CD4-positive, alpha-beta T cell treated with Interleukin-10 for 1 hour (primary cell): ENCODE measurements at places on chromosomes 11 and 22.

DNA sequence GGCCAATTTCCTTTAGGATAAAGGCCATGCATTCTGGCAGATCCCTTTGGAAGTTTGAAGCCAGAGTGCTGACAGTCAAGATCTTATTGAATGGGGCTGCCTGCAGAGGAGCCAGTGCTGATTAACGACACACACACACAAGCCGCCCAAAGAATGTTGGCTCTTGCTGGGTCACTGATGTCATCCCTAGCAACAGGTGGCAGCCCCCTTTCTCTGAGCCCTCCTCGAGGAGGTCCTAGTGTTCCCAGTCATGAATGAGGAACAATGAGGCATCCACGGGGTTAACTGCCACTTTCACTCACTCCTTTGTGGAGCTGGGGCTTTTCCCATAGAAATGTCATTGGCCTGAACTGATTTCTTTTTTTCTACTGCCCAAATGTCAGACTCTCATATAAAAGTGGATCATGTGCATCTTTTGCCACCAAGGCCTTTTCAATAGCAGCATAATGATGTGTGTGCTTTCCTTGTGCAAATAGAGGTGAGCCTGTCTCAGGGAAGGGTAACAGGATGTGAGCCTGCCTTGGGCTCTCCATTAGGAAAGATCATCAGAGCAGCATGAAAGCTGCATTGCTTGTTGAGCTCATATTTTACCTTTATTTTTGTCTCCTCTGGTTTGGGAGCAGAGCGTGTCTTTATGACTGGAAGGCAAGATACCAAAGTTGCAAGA is 301.8 kb upstream of the MTNR1B start:
- DNase-seq = no peak

DNA sequence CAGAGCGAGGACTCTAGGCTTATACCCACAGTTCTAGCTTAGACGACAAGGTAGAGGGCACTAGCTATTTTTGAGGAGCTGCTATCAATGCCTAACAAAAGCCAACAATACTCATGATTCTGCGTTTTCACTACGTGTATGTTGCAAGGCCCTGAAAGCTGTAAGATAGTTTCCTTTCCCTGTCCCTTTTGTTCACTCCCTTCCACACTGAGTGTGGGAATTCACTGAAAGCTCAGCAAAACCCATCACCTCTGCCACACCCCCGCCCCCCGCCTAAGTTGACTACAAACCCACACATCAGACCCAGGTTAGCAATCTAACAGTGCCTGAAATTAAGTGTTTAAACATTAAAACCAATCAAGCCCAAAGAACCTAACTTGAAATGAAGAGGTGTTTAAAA is 6.2 kb upstream of the LDLRAD3 start:
- no peak for DNase-seq

DNA sequence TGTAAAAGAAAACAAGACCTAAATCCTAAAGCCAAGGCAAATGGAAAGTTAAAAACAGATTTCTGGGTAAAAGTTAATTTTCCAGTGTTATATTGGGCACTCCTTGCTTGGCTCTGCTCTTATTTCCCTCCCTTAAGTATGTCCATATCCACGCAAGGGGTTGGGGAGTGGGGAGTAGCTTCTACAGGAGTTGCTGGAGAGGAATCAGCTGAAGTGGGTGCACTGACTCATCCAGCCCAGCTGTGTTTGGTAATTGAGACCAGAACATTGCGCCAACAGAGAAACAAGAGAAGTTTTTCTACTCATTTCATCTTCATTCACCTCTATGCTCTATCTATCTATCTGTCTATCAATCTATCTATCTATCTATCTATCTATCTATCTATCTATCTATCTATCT is 298.4 kb upstream of the PDGFD start:
- no peak for DNase-seq

GRCh38 chr11:91243630-91244029 is 981.0 kb upstream of the FAT3 start:
- no peak for DNase-seq

- DNase-seq = no peak
These were observed 73.8 kb upstream of the CDON start for GRCh38 chr11:126136507-126136906.

DNA sequence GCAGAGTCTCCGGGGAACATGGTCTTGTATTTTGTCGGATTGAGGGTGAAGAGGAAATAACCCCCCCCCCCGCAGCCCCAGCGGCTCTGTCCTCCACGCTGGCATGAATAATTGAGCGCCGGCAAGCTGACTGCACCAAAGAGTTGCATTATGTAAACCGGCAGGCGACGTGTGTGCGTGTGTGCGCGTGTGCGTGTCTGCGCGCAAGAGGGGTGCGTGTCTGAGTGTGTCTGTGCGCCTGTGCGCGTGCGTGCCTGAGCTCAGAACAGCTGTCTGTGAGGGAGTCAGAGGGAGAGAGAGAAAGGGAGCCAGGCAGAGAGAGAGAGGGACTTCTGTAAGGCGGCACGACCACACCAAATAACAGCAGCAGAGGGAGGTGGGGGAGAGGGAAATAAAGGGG is 94.4 kb downstream of the SCN3B start:
- DNase-seq = no peak

- DNase-seq = no peak
These were observed 71.5 kb upstream of the VSTM5 start for GRCh38 chr11:93921695-93922468.

GRCh38 chr11:25758145-25758661 is 573.7 kb upstream of the ANO3 start:
- DNase-seq = no peak

- no peak for DNase-seq
These were observed 90.4 kb downstream of the CWC15 start for GRCh38 chr11:94882931-94883330.

GRCh38 chr11:4680341-4680740 is 17.3 kb downstream of the OR51E2 start:
- DNase-seq = no peak

DNA sequence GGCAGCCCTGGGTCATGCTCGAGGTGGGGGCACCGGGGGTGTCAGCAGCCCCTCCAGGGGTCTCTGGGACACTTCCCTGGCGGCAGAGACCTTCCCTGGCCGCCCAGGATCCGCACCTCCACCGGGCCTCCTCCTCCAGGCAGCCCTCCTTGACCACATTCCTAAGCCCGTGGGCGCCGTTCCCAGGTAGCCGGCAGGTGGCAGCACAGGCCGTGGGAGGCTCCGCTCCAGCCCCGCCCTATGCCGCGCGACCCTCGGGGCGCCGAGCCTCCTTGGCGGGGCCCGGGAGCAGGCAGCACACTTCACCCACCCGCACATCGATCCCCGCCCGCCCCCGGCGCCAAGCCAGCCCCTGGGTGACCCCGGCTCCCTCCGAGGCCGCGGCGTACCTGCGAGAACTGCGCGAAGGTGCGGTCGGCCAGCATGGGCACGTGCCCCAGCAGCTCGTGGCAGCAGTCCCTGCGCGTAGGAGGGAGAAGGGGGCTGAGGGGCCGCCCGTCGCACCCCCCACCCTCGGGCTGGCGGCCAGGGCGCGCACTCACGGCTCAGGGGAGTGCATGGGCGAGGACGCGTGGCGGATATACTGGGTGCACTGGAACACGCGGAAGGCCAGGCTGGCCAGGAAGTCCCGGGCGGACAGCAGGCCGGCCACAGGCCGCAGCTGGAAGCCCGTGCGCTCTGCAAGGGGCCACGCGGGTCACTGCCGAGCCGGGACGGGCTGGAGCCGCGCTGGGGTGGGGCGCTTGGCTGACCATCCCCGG is 5.3 kb upstream of the INS start:
- peak; percentile 19 for DNase-seq

DNA sequence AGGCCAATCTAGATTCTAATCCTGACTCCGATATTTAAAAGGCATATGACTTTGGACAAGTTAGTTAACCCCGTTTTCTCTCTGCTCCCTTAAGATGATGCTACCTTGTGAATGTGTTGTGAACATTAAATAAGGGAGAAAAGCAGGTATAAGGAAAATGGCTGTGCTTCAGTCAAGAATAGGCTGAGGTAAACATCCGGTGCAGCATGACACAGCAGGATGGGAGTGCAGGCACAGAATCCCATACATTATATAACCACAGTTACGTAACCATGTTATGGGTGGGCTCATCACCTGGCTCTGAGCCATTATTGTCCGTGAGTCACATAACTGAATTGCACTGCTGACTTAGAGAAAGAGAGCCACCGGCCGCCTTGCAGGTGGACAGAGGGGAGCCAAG is 382.2 kb upstream of the ANO5 start:
- DNase-seq = no peak

GRCh38 chr11:9264316-9265210 is 587 bp downstream of the DENND5A start:
- peak; percentile 45 for DNase-seq

DNA sequence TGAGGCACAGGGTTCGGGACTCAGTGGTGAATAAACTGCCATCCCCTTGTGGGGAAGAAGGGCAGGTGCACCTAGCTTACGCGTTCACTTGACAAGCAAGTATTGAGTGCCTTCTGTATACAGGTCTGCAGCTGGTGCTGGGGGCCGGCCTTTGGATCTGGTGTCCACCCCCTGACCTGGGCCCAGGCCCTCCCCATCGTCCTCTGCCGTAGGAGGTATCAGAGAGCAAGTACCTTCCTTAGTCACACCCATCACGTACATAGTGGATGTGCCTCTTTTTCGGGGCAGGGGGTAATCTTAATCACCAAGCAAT is 53.3 kb downstream of the SMIM38 start:
- no peak for DNase-seq

DNA sequence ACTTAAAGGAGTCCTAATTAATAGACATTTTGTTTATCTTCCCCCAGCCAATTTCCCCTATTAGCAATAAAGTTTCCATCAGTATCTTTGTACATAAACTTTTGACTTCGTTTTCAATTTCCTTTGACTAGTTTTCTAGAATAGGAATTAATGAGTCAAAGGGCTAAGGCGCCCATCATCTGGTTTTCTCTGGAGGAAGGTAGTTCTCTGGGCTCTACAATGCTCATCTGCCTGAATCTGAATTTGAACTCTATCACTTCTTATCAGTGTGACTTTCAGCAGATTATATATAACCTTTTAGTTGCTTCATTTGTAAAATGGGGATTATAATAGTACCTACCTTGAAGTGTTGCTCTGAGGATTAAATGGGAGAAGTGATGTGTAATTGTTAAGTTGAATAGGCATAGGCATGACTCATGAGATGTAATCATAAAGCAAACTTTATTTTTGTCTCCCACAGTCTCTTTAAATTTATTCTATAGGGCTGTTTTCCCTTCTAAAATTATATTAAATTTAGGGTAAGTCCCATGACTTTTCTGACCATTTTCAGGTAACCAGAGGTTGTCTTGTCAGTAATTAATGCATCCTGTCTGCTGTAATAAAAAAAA is 5.8 kb upstream of the TUB start:
- no peak for DNase-seq

GRCh38 chr11:454801-455565 is 4.9 kb downstream of the PTDSS2 start:
- DNase-seq = no peak

GRCh38 chr22:46004105-46004866 is 27.3 kb upstream of the WNT7B start:
- DNase-seq = peak; percentile 32

DNA sequence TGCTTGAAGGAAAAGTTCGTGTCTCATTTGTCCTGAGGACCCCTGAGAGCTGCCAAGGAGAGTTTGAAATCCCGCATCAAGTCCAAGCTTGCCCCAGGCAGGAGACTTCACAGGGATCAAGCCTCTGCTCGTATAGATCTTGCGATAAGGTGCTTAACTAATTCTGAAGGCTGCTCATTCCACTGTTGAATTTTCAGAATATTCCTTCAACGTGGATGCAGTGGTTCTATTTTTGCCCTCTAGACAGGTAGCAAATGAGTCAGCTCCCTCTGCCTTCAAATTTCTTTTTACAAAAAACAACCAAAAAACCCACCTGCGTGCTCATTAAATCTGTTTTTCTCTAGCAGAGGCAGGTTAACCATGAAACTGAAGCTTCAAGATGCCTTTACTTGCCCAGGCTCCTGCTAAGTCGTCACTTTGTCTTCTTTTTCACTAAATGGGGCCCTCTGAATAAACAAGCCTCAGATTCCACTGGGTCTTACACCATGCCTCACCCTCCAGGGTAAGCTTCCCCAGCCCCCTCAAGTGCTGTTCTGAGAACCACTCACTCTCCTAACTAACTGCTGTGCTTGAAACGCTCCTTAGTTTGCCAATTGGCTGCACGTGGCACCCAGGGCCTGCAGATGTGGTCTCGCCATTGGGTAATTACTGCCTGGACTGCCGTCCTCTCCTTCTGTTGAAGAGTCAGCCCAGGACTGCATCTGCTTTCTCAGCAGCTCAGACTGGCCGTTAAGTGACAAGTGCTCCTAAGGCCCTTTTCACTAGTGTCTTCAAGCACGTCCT is 105.0 kb downstream of the TRPC6 start:
- DNase-seq = no peak

DNA sequence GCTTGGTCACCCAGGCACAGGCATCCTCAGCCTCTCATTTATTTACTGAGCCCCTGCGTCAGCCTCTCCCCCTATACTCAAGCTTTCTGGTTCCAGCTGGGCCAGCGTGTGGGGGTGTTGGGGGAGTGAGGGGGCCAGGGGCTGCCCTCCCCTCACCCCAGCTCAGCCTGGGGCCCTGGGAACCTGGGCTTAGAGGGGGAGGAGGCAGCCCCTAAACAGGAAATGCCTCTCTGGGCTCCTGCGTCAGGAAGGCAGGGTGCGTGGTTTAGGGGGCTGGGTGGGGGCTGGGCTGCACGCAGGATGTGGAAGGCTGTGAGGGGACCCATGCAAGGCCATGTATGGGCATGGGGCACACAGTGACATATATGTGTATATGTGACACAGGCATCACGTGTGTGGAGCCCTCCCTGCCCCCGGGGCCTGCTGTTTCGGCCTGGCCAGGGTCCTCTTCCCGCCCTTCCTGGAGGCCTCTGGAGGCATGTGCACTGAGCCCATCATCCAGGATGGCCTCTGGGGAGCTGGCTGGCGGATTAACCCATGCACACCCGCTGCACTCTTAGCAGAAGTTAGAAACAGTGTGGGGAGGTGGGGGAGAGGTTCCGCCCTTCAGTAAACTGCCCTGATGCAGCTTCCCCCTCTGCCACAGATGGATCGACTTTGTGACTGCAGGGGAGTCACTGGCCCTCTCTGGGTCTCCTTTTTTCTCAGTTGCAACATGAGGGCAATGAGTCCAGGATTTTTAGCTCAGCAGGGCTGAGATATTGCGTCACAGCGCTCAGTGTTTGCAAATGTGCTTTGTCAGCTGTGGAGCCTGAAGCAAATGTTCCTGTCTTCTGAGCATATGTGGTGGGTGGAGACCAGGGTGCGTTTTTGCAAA is 1.1 kb upstream of the CD248 start:
- DNase-seq = peak; percentile 71

- DNase-seq = no peak
These were observed 48.4 kb downstream of the CD6 start for GRCh38 chr11:61019832-61020405.

GRCh38 chr11:7571640-7572000 is 57.8 kb downstream of the PPFIBP2 start:
- no peak for DNase-seq

GRCh38 chr11:63022441-63022840 is 6.8 kb upstream of the SLC22A8 start:
- no peak for DNase-seq

DNA sequence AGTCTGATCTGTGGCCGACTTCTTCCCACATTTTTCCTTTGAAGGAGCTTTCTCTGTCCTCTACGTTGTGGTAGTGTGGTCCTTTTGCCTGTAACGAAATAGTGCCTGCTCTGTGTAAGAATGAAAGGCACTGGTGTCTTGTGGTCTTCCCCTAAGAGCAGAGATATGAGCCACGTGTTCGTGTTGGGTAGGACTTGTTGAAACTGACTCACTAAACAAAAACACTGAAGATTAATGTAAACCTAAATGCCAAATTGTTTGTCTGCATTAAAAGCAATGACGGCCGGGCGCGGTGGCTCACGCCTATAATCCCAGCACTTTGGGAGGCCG is 10.1 kb upstream of the RPS3 start:
- no peak for DNase-seq

GRCh38 chr22:38783095-38783615 is 10.8 kb downstream of the DNAL4 start:
- no peak for DNase-seq
